ENCODE measurements at places on chromosomes 7 and 10. TPM values are rescaled to one million over a fixed set of nuclear protein-coding genes. Genes with fewer than 3 reads are reported as not detected.

- peak overlapping the region; percentile 71 for H3K4me3 ChIP-seq
- peak overlapping the region; percentile 29 for H3K27ac ChIP-seq
- DNase-seq: peak; percentile 9
Observed at GRCh38 chr7:150406567-150407421, 27.7 kb downstream of the ZNF775 start.

The SEMA3C gene
- 67.7 TPM for total RNA-seq

GRCh38 chr10:70593513-70593890, 9.0 kb downstream of the PRF1 start:
- no peak overlapping the region for H3K4me3 ChIP-seq
- DNase-seq: no peak
- H3K4me1 ChIP-seq: no peaks in the 10 kb centered on the region
- peaks cover 77% of the 10 kb centered on the region for H3K27me3 ChIP-seq

The GOT1 gene
- 35.6 TPM for total RNA-seq

The AGMO gene
- 13.2 TPM for total RNA-seq

GRCh38 chr7:85669225-85669624, 482.4 kb upstream of the SEMA3D start:
- H3K4me3 ChIP-seq: no peak overlapping the region
- DNase-seq: no peak
- H3K4me1 ChIP-seq: no peaks in the 10 kb centered on the region
- H3K36me3 ChIP-seq: no peaks in the 10 kb centered on the region

- H3K36me3 ChIP-seq: no peaks in the 10 kb centered on the region
- no peak for DNase-seq
- no peak overlapping the region for H3K27ac ChIP-seq
- no peak overlapping the region for H3K4me3 ChIP-seq
- no peaks in the 10 kb centered on the region for H3K4me1 ChIP-seq
Observed at GRCh38 chr7:45394117-45394708, 180.0 kb upstream of the ADCY1 start.

GRCh38 chr10:24622781-24623301, 100.8 kb downstream of the ARHGAP21 start:
- no peaks in the 10 kb centered on the region for H3K36me3 ChIP-seq
- no peak overlapping the region for H3K4me3 ChIP-seq
- H3K27me3 ChIP-seq: no peaks in the 10 kb centered on the region
- no peak for DNase-seq
- no peak overlapping the region for H3K27ac ChIP-seq
- H3K4me1 ChIP-seq: peaks cover 11% of the 10 kb centered on the region

Data from Calu3 (cell line).